A549 treated with AZD2906 at 1 μM for 4 hours (cell line): ENCODE measurements at places on chromosomes 7 and 10. TPM values are rescaled to one million over a fixed set of nuclear protein-coding genes. Genes with fewer than 3 reads are reported as not detected.

The KLF14 gene
- 0.03 to 0.07 TPM (median 0.05 TPM) in 4 of 5 replicates, not detected in the other for total RNA-seq

The GRM3 gene
- total RNA-seq, result not detected in 5 replicates

The COG5 gene
- total RNA-seq, result 7.5 to 13.7 TPM (median 9.9 TPM) in 5 replicates

The CELF2 gene
- 0.02 to 0.10 TPM (median 0.06 TPM) in 5 replicates for total RNA-seq

The GLI3 gene
- total RNA-seq, result 0.08 to 0.30 TPM (median 0.23 TPM) in 5 replicates

The PLCE1 gene
- total RNA-seq, result 6.8 to 8.8 TPM (median 8.0 TPM) in 5 replicates

The FGL2 gene
- not detected in 5 replicates for total RNA-seq

The FAM170B gene
- not detected in 5 replicates for total RNA-seq

The INHBA gene
- total RNA-seq, result 0.23 to 0.66 TPM (median 0.41 TPM) in 5 replicates

The TEX36 gene
- not detected in 5 replicates for total RNA-seq

The WDR91 gene
- total RNA-seq, result 6.6 to 8.8 TPM (median 7.8 TPM) in 5 replicates

The OPN4 gene
- not detected in 5 replicates for total RNA-seq

The GET4 gene
- 40.6 to 71.2 TPM (median 59.6 TPM) in 5 replicates for total RNA-seq

The DENND2A gene
- total RNA-seq, result 0.45 to 0.91 TPM (median 0.68 TPM) in 5 replicates

The CCDC146 gene
- 0.47 to 0.77 TPM (median 0.67 TPM) in 5 replicates for total RNA-seq

The ASB10 gene
- not detected in 5 replicates for total RNA-seq

The ITGA8 gene
- 0.02 TPM in 1 of 5 replicates, not detected in the others for total RNA-seq

The COL13A1 gene
- 0.17 to 0.32 TPM (median 0.29 TPM) in 5 replicates for total RNA-seq

The PRKG1 gene
- total RNA-seq, result 0.01 to 0.02 TPM (median 0.01 TPM) in 3 of 5 replicates, not detected in the others

The LRRN3 gene
- total RNA-seq, result not detected in 5 replicates

The MYO3A gene
- total RNA-seq, result 0.15 TPM in 1 of 5 replicates, not detected in the others

The GATA3 gene
- 4.0 to 4.7 TPM (median 4.5 TPM) in 5 replicates for total RNA-seq
